Epithelial cell of proximal tubule (primary cell): ENCODE measurements at places on chromosomes 2 and 18.

GRCh38 chr2:126782648-126783047 lies 116.0 kb upstream of the TEX51 start:
- DNase-seq: no peak

DNA sequence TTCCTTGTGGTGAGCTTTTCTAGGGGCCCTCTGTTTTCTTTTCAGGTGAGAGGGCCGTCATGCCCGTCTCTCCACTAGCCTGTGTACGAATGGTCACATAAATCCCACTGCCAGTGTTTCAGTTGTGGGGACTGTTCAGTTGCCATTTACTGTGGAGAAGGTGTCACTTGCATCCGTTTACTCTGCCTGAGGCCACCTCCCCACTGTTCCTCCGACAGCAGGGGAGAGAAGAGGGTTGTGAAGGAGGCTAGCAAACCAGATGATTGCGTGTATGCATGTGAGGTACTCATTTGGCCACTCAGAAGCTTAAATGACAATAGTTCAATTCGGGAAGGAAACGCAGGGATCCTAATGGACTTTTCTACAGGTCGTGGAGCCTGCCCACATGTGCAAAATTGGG lies 3.3 kb downstream of the MTCL1 start:
- DNase-seq: no peak

- DNase-seq: no peak
These were observed 47.5 kb downstream of the RAB31 start for GRCh38 chr18:9755615-9756014.

- no peak for DNase-seq
These were observed 22.2 kb upstream of the SOS1 start for GRCh38 chr2:39142904-39143605.

DNA sequence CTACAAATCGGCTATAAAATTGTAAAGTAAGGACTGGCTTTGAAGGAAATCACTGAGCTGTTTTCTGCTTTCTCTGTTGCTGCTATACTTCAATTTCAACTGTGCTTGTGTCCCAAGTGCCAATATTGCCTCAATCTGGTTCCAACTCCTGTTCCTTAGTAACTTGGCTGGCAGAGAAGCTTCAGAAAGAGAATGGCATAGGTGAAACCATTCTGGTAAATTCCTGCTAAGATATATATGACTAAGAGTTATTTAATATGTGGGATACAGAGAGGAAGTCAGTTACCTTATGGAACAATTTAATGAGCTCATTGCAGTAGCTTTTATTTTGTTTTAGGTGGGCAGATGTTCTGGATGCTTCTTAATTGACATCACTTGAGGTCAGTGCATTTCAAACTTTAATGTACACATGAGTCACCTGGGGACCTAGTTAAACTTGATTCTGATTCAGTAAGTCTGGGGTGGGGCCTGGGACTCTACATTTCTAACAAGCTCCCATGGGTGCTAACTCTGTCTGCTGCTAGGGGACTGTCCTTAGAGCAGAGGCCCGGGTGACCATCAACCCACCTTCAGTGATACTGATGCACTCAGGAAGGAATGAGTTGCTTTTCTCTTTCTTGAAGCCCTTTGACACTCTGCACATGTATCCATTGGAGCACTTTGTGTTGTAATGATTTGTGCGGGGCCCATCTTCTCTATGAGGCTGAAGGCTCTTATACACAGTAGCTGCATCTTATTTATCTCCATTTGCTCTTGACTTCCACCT lies 47.6 kb downstream of the LIPG start:
- no peak for DNase-seq

- no peak for DNase-seq
These were observed 44.4 kb downstream of the ST8SIA5 start for GRCh38 chr18:46712406-46712805.
